ENCODE measurements at places on chromosomes 1 and 21.

DNA sequence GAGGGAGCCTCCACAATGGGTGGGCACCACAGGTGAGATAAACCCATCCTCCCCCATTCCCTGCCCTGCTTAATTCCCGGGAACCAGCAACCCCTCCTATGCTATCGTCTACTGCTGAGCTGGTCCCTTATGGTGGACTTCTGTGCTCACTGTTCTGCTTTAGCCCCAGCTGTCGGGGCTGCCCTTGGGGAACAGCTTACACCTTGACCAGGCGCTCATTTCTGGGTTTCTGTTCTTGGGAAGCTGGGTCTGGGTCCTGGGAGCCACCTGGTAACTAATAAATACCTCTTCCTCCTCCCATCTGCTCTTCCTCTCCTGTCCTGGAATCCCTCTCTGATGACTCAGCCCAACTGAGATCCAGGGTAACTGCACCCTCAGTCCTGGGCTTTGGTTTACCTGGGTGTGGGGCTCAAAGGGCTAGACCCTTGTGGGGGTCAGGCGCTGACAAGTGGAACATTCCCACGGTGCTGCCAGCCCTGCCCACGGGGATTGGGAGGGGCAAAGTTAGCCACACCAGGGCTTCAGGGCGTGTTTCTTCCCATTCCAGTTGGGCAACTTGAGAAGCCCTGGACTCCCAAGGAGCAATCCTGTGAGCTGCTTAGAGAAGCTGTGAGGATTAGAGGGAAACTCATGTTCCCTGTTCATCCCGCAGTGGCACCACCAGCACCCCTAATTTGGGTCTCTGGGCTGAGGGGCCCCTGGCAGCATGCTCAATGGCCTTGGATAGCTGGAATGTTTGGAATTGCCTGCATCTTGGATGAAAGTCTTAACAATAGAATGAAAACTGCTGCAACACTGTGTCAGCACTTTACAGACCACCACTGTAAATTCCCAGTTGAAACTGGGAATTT, 1.6 kb downstream of the PCAT6 start:
- peak; percentile 48 for DNase-seq

GRCh38 chr1:169121146-169121923, 14.8 kb downstream of the ATP1B1 start:
- DNase-seq, result no peak

GRCh38 chr1:234737967-234738314, 128.0 kb upstream of the IRF2BP2 start:
- no peak for DNase-seq

DNA sequence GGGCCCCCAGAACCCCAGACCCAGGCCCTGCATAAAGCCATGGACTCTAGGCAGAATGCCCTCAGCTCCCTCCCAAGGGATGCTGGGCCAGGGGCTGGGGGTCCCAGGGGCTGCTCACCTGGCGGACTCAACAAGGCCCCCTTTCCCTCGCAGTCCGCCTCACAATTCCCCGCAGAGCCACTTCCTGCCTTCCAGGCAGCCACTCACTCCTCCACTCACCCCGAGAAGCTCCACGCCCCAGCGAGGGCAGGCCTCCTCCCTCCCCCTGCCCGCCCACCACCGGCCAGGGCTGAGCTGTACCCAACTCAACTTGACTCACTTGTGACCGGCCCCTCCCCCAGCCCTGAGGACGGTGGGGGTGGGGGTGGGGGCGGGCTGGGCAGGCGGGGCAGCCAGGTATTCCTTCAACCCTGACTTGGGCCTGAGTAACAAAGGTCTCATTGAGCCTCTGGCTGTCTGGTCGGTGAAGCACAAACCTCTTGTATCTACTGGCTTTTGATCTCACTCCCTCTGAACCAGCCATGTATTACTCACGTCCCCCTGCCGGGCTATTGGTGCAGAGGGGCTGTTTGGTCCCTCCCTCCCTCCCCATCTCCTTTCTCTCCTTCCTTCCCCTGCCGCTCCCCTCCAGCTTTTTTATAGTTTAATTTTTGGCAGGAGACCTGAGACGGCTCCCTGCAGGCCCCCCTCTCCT, 5.9 kb downstream of the BLACAT1 start:
- no peak for DNase-seq

- DNase-seq, result no peak
These were observed 77.3 kb upstream of the BCAR3 start for GRCh38 chr1:93758842-93759515.

GRCh38 chr1:51946300-51946699, 44.2 kb downstream of the RAB3B start:
- peak; percentile 25 for DNase-seq

- DNase-seq, result peak; percentile 87
These were observed 126.1 kb downstream of the CDC42BPA start for GRCh38 chr1:227192163-227192562.

- DNase-seq, result no peak
These were observed 72.3 kb downstream of the CAMK2N1 start for GRCh38 chr1:20413776-20414140.

GRCh38 chr1:50735443-50735842, 224.6 kb downstream of the FAF1 start:
- DNase-seq, result peak; percentile 64

DNA sequence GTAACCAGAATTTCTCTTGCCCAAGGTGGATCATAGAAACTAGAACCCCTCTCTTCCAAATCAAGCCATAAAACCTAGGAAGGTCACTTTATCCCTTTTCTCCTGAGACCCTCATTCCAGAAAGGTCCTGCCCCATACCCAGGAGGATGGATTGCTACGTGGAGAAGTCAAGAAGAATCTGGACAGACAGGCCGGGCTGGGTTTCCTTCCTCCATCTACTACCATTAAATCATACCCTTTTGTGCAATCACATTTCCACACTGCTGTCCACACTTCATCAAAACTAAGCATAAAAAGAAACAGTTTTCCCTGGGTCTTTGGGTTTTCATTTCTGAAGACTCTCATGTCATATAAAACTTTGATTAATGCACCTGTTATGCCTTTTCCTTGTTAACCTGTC, 65.4 kb downstream of the C21orf91 start:
- no peak for DNase-seq

DNA sequence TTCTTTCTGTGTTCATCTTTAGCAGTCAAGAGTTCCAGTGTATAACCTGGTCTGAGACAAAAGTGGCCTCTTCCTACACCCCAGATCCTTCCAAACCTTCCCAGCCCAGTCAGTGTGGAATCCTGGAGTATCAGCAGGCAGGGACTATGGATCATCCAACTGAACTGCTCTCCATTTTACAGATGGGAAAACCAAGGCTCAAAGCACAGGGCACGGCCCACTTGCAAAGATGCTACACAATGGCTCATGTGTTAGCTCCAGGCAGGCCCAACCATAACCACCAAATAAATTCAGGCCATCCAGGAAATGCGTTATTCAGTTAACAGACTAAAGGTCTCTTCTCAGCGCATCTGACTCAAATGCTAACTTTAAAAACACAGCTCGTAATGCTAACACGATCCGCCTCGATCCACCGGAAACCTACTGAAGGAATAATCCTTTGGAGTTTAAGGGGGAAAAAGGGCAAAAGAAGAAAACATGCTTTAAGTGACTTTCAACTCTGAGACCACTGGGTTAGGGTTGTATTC, 7.1 kb downstream of the GLIS1 start:
- DNase-seq, result peak; percentile 45

DNA sequence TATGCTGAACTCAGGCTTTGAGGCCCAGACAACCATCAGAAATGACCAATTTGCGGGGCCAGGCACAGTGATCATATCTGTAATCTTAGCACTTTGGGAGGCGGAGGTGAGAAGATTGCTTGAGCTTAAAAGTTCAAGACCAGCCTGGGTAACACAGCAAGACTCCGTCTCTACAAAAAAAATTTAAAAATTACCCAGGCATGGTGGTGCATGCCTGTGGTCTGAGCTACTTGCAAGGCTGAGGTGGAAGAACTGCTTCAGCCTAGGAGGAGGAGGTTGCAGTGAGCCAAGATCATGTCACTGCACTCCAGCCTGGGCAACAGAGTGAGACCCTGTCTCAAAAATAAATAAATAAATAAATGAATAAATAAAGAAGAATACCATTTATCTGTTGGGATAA, 156.5 kb downstream of the EIF4G3 start:
- DNase-seq, result no peak

DNA sequence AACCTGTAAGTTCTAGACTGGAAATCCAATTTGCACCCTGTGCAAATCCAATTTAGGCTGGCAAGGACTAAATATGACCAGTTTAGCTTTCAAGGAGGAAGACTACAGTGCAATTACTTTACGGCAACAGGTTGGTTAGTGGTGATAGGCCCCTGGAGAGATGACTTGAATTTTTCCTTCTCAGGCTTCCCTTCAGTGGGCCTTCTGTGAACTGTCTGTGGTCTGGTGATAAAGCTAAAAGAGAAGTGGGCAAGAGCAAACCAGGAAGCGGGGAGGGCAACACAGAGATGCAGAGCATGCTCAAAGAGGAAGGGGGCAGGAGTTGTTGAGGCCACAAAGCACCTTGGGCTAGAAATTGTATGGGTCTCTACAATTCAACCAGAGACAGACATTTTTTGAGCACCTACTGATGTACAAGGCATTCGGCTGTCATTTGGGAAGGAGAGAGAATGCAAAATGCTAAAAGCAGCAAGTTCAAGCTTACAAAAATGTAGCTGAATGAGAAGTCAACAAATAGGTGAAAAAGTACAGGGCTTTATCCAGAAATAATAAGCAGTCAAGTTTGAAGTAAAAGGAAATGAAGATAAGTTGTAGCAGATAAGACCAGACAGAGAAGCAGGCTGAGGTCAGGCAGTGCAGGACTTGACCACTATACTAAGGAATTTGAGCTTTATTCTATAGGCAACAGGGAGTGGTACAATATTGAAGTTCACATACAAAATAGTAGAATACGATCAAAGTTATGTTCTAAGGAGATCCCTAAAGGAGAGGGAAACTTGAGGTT, 23.9 kb downstream of the INPP5B start:
- no peak for DNase-seq

GRCh38 chr1:168343566-168343965, 62.9 kb downstream of the TBX19 start:
- no peak for DNase-seq

DNA sequence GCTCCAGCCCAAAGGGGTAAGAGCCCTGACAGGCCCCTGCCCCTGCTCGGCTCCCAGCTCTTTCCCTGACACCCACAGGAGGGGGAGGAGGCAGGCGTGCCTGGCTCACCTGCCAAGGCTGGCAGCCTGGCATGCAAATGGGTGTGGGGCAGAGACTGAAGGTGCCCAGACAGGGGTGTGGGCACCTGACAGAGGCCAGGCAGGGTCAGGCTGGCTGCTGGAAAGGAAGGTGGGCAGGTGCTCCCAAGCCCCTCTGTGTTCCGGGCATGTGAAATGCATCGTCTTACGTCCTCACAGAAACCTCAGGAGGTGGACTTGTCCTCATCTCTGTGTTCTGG, 19.4 kb upstream of the CASZ1 start:
- DNase-seq, result no peak

- DNase-seq, result no peak
These were observed 12.3 kb downstream of the KCNA2 start for GRCh38 chr1:110593902-110594301.

- peak; percentile 99 for DNase-seq
These were observed 23.0 kb upstream of the HPDL start for GRCh38 chr1:45303520-45304310.

DNA sequence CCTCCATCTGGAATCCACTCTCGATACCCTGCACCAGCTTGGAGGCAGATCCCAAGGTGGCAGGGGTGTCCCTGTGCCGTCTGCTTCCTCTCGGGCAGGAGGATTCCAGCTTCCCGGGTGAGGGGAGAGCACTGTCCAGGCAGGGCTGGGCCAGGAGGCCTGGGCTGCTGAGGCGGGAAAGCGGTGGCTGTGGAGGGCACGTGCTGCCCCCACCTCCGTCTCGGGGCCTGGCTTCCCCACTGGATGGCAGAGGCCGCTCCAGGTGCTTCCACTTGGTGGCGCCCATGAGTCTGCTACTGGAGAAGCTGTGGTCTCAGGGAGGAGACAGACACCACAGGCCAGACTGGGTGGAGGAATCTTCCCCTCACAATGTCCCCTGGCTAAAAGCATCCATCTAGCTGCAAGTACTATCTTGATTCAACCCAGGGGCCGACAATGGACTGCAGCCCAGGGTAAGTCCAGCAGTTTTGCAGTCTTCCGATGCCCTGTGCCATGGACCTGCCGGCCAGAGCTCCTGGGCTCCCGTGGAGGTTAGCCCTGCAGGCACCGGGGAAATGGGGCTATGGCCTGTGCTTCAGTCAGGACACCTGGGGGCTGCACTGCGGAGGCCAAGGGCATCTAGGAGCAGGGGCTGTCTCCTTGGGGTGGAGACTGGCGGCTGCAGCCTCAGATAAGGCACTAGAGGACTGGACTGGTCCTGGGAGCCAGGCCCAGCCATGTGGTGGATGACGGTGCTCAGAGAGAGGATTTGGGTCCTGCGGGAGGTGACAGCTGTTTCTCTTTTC, 41.3 kb upstream of the EIF4G3 start:
- peak; percentile 47 for DNase-seq

- no peak for DNase-seq
These were observed 82.0 kb upstream of the MROH9 start for GRCh38 chr1:170853302-170853701.

GRCh38 chr1:53616927-53617326, 122.0 kb downstream of the GLIS1 start:
- DNase-seq, result no peak

DNA sequence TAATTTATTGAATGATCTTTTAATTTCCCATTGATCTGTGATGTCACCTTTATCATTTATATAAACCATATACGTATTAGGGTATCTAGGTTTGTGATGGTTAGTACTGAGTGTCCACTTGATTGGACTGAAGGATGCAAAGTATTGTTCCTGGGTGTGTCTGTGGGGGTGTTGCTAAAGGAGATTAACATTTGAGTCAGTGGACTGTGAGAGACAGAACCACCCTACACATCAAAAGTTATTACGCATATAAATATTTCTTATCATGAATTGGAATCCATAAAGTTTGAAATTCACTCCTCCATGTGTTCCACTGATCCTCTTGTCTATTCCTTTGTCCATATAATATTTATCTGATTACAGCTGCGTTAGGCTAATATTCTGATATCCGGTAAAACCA, 100.5 kb downstream of the PIGK start:
- no peak for DNase-seq

GRCh38 chr1:57307392-57308170, 116.3 kb downstream of the DAB1 start:
- no peak for DNase-seq

DNA sequence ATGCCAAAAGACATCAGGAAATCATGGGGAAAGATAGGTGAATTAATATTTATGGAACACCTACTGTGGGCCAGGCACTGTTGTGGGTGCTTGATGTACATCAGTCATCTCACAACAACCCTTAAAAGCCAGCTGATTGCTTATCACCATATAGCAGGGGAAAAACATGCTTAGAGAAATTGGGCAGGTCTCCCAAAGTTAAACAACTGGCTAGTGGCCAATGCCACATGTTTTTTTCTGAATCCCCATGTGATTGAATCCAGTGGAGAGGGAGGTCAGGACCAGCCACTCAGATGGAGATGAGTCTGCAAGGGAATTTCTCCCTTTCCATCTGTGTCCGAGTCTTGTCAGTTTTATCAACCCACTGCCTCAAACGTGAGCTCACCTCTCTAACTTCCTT, 33.5 kb downstream of the UTP25 start:
- no peak for DNase-seq

DNA sequence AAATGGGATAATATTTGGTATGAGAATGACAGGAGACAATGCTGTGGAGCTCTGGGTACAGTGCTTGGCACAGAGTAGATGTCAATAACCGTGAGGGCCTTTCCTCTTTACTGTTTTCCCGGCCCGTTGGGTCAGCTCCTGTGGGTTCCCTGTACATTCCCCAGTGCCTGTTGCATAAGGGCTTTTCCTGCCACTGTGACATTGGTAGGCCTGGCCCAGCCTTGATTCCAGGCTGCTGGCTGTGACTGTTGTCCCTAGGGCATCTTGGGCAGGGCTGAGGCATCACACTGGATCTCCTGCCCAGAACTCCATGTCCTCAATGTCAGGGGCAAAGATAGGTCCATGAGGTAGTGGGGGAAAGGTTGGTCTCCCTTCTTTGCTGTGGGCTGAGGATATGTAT, 25.8 kb upstream of the MYCL start:
- peak; percentile 10 for DNase-seq

Data from adipocyte (in vitro differentiated cells).